ENCODE measurements at places on chromosomes 11 and 22.

- no peak for DNase-seq
Measured at GRCh38 chr11:112625814-112626213, 335.4 kb upstream of the NCAM1 start.

- DNase-seq, result no peak
Measured at GRCh38 chr22:29479417-29480261, at the start of gene NEFH. TSS of gene NEFH (plus strand) at chr22:29480218. CDS start at chr22:29480263, 45 bp downstream.

- DNase-seq, result no peak
Measured at GRCh38 chr11:87374038-87374807, 336.5 kb downstream of the TMEM135 start.

- no peak for DNase-seq
Measured at GRCh38 chr11:23570828-23571227, 710.6 kb upstream of the CCDC179 start.

- peak; percentile 72 for DNase-seq
Measured at GRCh38 chr11:1772270-1773130, 8.8 kb upstream of the CTSD start.

- DNase-seq, result no peak
Measured at GRCh38 chr11:33879375-33879774, 12.5 kb downstream of the LMO2 start.

DNA sequence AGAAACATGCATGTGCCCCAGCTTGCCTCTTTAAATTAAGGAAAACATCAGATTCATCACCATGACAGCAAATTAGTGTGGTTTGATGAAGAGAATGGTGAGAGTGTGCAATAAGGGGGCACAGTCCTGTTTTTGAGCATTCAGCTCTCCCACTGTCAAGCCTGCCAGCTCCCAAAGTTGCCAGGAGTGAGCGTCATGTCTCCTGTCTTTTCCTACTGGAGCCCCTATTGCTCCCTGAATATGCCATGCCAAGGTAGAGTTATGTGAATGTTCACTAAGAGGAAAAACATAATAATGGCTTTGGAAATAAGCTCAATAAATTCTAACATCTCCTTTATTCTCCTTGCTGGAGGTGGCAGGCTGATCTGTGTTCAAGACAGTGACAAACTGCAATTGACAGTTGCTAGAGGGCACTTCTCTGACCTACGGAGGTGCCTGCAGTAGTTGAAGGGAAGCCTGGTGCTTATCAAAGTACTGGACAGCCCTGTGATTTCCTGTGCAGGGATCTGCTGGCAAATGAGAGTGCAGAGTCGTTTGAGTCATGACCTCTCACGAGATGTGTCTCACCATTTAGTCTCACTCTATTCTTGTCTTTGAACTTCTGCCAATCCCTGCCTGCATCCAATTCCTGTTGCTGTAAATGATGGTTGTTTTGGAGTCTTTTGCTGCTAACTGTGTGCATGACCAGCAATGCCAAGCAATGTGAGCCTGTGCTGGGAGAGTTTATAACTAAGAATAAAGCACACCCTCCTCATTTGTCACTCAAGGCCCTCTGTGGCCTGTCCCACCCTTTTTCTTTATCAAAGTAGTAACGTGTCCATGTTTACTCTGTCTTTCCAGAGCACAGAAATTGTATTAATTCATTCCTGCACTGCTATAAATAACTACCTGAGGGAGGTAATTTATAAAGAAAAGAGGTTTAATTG, 34.8 kb downstream of the MRGPRX2 start:
- no peak for DNase-seq

DNA sequence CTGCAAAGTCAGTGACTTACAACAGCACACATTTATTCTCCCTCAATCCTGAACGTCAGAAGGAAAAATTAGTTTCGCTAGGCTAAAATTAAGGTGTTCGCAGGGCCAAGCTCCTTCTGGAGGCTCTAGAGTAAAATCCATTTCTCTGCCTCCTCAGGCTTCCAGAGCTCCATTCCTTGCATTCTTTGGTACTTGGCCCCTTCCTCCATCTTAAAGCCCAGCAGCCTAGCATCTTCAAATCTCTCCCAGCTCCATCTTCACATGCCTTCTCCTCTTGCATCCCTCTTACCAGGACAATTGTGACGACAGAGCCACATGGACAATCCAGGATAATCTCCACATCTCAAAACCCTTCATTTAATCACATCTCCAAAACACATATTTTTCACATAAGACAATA, 165.0 kb downstream of the GRIA4 start:
- no peak for DNase-seq

GRCh38 chr11:1129611-1130160, 28.1 kb upstream of the MUC5AC start:
- no peak for DNase-seq

- no peak for DNase-seq
Measured at GRCh38 chr11:57228600-57228999, 8.4 kb downstream of the APLNR start.

GRCh38 chr11:44766112-44766971, 39.6 kb downstream of the TSPAN18 start:
- no peak for DNase-seq

- no peak for DNase-seq
Measured at GRCh38 chr11:13225038-13226001, 52.3 kb upstream of the BMAL1 start.

DNA sequence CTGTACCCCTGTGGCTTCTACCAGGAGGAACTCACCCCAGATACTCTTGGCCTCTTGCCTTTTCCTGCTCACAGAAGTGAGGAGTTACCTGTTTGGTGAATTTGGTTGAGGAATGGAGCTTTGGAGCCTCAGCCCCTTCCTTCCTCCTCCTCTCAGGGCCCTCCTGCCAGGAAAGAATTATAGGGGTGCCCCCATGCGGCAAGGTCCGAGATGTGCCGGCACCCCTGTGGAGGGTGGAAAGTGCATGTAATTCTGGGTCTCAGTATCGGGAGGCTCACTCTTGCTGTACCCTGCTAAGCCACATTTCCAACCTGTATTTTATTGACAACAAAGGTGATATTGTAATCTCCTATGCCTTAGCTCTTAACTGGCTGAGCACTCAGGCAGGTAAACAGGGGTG, 13.7 kb upstream of the IGSF22 start:
- no peak for DNase-seq

DNA sequence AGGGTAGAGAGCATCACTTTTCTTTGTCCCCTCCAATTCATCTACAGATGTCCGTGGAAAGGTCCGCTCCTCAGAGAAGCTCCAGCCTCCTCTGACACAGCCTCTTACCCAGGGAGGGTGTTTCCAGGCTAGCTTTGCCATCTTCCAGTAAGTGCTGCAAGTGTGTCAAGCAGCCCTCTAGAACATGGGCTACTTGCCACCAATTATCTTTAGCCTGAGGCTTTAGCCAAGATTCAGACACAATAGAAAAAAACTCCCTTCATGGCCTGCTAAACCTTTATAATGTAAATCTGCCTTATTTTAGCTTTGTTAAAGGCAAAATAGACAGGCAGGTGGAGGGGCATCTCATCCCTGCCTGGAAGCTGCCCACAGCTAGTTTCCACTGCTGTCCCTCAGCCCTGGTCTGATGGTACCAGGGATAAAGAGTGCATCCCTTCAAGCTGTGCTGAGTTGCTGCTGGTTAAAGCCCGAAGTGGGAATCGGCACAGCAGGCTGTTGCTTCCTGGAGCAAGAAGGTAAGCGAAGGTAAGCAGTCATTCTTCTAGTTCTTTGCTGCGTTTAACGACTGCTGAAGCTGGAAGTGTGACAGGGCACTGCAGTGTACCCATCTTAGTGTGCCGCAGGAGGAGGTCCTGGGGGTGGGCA, 190.1 kb upstream of the E2F8 start:
- no peak for DNase-seq

- no peak for DNase-seq
Measured at GRCh38 chr11:38968951-38969350, 2370.9 kb upstream of the RAG2 start.

DNA sequence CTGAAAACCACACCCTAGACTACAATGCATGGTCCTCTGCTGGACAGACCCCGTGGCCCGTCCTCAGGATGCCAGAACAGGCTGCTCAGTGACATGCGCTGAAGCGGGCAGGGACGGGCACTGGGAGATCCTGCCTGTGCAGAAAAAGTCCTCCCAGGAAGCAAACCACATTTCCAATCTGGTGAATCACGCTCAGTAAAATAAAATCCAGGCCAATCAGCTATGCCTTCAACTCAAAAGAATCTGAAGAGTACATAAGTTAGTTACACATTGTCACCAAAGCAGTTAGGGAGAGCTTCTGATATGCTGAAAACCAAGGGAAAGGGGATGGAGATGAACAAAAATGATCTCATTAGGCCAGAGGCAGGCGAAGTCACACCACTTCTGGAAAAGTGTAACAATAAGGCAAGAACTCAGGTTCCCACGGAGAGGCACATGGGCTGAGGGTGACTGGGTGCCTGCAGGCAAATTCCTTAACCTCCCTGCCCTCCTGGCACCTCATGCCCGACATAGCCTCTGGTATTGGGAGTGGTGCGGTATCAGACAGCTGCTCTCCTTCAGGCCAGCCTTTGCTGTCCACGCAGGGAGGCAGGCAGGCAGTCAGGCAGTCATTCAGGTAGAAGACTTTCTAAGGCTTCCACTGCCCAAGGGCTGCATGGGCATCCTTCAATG, 66.4 kb downstream of the APOL5 start:
- no peak for DNase-seq

DNA sequence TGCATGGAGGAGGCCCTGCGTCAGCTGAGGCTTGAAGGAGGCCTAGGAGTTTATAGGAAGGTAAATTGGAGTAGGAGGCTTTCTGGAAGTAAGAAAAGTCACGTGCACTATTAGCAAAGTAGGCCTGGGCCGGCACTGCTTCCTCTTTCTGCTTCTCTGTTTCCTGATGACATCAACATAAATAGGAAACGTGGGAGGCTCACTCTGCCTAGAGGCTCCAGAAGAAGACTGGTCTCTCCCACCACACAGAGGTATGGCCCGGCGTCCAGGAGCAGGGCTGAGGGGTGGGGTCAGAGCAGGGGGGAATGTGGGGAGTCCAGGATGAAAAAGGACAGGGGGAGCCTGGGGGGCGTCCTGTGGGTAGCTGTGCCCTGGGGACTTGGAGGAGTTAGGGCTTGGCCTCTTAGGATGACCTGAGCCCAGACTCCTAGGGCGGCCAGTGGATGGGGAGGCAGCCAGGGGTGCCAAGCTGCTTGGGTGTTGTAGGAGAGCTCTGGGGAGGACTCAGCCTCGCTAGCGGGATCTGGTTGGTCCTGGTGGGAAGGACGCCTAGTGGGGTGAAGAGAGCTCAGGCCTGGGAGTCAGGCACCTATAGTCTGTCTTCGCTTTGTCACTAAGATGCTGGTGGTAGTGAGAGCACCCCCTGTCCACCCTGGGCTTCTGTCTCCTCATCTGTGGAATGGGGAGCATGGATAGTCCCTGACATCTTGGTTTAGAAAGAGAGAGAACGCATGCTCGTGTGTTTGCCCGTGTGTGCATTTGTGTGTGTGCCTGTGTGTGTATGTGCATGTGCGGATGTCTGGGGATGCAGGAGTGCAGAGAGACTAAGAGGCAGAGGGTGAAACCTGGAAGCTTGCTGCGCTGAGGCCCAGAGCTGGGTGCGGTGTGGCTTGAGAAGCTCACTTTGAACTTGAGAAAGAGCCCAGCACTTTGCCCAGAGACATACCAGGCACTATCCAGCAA, at the start of gene CSF2RB:
CSF2RB (plus strand) TSS at position 202 of the 963 bp plus-strand sequence. CDS start 8,580 bp downstream, outside the sequence.
- no peak for DNase-seq

DNA sequence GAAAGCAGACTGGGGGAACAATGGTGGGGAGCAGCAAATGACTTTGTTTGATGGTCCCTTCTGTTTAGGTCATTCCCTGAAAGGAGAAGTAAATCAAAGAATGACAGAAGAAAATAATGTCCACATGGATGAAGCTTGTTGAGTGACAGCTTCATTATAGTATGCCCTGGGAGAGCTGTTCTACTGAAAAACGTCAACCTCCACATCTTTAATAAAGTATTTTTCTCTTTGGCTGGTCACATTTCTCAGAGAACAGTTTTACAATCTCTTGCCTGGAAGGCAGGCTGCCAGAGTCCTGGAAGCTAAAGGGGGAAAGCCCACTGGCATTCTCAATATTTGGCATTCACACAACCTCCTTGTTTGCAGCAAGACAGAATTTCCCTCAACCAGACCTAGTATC, 287.9 kb downstream of the SWAP70 start:
- no peak for DNase-seq

- DNase-seq, result no peak
Measured at GRCh38 chr11:71263386-71263785, 11.0 kb upstream of the SHANK2 start.

DNA sequence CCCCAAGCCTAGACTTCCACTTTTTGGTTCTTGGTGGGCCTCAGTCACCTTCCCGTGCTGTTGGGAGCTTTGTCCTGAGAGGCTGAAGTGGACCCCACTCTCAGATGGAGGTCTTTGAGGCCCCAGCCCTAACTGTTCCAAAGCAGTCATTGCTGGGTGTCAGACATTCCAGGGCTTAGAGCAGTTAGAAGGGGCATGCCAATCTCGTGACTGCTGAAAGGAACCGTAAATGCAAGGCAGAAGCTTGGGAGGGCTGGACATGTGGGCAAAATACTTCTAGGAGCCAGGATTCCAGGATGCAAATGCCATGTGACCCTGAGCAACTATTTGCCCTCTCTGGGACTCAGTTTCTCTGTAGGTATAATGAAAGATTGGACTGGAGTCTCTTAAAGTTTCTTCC, 118.8 kb upstream of the CRYBB3 start:
- DNase-seq, result no peak

DNA sequence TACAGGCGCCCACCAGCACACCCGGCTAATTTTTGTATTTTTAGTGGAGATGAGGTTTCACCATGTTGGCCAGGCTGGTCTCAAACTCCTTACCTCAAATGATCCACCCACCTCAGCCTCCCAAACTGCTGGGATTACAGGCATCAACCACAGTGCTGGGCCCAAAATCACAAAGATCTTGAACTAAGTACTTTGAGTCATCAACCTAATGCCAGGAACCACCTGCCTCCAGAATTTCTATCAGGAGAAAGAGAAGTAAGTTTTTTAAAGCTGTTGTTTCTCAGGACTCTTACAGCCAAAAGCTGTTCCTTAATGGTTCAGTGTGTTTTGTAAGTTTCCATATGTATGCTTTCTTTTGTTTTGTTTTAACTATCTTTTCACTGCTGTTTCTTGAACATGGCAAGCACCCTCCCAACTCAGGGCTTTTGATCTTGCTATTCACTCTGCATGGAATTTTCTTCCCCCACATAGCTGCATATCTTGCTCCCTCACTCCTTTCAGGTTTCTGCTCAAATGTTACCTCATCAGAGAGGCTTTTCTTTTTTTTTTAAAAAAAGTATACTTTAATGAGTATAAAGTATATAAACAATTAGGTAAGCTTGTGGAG, 6.0 kb upstream of the PAK1 start:
- DNase-seq, result no peak

GRCh38 chr11:72570893-72571661, 103.1 kb downstream of the PDE2A start:
- no peak for DNase-seq

- DNase-seq, result no peak
Measured at GRCh38 chr11:30578406-30578805, 7.7 kb downstream of the MPPED2 start.
